8988T (cell line): ENCODE measurements at places on chromosomes 7 and 10.

- DNase-seq = no peak
These were observed 1.7 kb upstream of the C7orf25 start for GRCh38 chr7:42913591-42913990.

- DNase-seq = no peak
These were observed 448.8 kb downstream of the GRM8 start for GRCh38 chr7:126803990-126804389.

DNA sequence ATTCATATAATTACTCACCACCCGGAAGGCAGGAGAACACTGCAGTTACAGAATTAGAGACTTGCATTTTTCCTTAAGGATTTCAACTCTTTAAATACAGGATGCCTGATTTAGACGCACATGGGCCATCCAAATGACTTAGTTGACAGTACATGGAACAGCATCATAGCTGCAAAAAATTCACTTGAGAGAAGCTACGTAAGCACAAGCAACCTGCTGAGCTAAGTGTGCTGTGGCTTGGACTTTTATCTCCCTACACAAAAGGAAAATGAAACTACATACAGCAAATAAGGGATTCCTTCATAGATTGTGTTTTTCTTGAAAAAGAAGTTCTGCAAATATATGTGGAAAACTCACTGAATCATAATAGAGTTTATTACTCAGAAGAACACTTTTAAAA lies 152.6 kb downstream of the POU6F2 start:
- DNase-seq = no peak

DNA sequence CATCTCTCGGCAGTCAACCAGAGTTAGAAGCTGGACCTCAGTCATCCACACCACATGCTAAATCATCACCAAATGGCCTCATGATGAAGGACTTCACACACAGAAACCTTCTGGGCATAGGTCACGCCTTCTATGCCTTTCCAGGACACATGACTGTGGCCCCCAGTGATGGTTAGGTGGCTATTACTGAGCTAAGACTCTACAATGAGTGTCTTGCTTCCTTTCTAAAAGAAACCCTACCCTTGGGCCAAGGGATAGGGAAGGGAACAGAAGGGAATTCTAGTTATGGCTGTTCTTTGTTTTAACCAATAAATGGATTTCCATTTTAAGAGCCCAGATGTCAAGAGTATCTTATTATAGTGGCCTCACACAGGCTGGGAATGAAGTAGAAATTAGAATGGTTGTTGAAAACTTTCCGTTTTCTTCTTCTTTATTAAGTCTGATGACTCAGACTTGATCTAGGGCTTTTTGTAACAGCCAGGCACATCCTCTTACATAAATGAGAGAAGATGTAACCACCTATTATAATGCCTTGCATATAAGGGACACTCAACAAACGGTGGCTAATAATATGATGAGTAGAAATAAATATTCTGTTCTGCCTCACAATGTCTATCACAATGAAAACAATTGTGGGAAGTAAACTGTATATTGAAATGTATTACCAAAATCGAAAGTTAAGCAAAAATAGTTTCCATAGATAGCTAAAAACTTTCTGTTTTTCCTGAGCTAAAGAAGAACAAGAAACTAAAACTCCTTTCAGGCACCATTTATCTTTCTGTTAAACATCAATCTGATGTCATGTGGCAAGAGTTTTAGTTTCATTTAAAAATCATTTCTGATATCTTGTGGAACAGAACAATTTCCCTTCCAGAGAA lies 62.5 kb upstream of the TOMM7 start:
- no peak for DNase-seq

- peak; percentile 61 for DNase-seq
These were observed 29.3 kb upstream of the GIMAP8 start for GRCh38 chr7:150420987-150421674.

DNA sequence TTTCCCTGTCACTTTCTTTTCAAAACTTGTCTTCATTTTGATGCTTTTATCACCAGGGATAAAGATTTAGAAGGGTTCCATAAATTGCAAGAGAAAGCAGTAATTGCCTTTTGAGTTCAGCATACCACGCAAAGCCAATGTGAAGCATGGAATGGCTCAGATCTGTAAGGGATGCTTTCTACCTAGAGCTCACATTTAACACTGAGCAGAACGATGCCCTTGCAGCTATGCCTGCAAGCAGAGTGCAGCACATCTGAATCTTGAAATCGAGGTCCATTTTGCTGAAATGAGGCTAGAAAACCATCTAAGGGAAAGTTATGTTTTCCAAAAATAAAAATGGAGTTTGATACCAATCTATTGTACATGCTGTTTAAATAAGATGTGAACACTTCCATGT lies 171.2 kb upstream of the CELF2 start:
- DNase-seq = no peak

DNA sequence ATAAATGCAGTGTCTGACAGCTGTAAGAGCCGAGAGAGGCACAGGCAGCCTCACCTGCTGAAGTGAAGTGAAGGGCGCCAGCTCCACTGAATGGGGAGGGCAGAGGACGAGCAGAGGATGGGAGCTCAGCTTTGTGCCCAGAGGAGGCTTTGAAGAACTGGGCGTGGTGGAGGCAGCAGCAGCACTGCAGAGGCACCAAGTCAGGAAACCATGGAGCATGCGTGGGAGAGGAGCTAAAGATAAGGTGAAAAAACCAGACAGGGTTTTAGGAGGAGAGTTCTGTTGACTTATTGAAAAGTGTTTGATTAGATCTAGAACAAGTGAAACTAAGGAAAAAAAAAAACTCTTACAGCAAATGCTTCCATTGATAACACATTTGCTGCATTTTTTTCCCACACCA lies 216.4 kb downstream of the CXCL12 start:
- no peak for DNase-seq

GRCh38 chr7:140456551-140457051 lies 22.7 kb downstream of the MKRN1 start:
- no peak for DNase-seq

DNA sequence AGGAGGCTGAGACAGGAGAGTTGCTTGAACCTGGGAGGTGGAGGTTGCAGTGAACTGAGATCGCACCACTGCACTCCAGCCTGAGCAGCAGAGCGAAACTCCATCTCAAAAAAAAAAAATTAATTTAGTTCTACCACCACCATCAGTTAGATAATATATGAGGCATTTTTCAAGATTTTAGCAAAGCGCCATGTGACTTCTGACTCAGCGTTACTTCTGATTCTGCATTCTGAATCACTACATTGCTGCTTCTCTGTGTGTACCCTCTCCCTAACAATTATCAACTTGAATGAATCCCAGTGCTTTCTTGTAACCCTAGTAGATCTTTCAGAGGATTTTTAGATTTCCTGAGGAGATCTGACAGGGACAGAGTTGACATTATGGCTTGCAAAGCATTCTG lies 176.8 kb upstream of the SORCS1 start:
- no peak for DNase-seq

DNA sequence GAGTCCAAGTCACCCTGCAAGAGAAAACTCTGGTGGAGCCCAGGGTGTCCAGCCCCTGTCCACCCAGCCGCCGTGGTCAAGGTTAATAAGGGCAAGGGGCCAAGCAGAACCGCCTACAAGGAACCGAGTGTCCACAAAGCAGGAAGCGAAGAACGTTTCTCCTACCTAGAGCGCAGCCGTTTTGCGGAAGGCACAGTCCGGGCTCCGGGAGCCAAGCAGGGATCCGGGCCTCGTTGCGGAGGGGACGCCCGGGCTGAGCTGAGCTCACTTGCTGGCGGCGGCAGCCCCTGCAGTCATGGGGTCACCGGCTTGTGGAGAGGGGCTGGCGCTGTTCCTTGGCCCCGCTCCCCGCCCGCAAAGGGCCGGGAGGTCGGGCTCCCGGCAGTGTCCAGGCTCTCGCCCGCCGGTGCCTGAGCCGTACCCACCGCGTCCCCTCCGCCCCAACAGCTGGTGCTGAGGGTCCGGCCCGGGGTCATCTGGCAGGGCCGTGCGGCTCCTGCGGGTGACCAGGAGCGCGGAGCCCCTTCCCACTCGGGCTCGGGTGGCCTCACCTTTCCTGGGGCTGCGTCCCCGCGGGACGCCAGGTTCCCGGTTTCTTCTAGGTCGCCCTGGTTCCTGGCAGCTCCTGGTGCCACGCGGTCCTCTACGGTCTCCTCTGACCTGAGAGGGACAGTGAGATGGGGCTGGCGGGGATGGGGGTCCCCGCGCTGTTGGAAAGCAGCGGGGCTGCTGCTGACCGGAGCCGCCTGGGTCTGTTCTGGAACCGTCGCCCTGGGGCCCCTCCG lies 14.0 kb upstream of the ZNF273 start:
- DNase-seq = no peak
